ENCODE measurements at places on chromosomes 16 and 17.

DNA sequence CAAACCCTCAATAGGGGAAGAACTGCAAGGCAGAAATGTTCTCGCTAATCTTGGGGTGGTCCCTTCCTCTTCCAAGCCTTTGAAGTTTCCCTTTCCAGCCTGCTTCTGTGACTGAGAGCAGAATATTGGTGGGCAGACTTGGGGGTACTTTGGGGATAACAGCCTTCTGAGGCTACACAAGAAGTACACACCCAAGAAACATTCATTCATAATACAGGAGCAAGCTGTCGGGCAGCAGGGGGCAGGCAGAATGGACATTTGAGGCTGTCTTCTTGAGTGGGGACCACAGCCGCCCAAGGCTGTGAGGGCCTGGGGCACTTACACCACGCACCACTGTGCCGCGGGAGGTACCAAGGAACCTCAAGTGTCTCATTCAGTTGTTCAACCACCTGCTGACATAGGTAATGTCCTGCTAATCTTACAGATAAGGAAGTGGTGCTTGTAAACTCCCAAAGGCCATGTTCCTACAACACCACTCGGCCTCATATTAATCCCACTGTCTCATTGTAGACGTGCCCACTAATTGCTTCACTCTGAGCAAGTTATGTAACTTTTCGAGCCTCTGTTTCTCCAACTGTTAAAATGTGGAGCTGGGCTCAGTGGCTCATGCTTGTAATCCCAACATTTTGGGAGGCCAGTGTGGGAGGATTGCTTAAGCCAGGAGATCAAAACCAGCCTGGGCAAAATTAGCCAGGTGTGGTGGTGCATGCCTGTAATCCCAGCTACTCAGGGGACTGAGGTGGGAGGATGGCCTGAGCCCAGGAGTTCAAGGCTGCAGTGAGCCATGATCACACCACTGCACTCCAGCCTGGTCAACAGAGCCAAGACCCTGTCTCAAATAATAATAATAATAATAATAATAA is 2.5 kb upstream of the MRPS23 start:
- DNase-seq: no peak

- DNase-seq: peak; percentile 23
Observed at GRCh38 chr16:75550211-75550662, 5.8 kb downstream of the TMEM231 start.

GRCh38 chr17:7173687-7174602 is 5.2 kb downstream of the ASGR1 start:
- no peak for DNase-seq

DNA sequence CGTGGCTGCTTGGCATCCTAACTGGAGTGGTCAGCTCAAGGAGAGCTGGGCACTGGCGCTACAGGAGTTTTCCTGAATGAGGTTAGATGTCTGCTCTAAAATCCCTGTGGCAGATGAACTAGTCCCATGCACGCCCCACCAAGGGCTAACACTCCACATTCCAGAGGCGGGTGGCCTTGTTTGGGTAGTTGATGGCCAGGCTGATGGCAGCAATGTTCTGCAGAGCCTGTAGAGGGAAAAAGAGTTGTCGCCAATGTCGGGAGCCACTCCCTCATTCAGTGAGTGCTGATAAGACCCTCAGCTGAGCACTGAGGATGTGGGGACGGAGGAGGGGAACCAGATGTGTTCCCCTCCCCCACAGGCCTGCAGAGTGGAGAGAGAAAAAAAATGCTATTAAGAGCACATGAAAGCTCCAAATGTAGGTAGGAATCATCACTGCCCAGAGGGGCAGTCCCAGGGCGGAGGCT is 42.5 kb upstream of the ATP2A3 start:
- DNase-seq: no peak

- DNase-seq: no peak
Observed at GRCh38 chr17:10744501-10745000, 14.7 kb upstream of the TMEM220 start.

DNA sequence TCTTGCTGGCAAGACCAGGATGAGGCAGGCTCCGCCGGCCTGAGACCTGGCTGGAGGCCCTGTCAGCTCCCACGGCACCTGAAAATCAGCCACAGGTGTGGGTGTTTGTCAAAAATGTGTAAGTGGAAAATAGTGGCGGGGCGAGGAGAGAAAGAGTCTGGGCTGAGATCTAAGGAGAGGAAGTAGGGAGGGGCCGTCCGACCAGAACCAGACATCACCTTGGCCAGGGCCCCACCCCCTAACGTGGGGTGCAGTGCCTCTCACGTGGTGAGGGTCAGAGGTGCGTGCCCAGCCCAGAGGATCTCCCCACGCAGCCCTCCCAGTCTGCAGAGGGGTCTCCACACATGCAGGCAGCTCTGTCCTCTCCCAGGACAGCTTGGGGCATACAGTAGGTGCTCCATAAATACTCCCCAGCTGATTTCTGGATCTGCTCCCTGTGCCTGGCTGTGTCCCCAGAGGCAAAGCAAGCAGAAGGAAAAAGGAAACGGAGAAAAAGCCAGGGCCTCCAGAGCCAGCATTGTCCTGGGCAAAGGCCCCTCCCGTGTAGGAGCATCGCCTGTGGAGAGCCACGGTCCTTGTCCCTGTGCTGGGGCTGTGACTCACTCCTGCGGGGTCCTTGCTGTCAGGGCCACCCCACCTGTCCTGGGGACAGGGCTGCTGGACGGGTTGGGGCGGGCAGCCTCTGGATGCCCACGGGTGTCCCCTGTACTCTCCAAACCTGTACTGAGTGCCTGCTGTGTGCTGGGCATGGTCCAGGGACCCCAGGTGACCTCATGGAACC is 16.7 kb downstream of the ZFPM1 start:
- DNase-seq: no peak

DNA sequence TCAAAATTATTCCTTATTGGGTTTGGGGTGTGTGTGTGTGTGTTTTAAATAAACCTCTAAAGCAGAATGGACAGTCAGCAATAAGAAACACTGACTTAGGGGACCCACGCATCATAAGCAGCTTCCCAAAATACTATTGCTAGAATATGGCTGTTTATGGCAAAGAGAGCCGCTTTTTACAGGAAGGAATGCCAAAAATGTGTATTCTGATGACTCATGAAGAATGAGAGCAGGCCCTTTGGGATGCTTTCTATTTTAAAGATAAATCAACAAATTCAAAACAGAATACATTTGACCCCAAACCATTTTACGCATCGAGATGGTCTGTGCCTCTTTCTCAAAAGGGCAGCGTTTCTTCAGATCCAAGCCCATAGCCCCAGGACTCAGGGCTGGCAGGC is 37.5 kb downstream of the ARHGAP17 start:
- DNase-seq: peak; percentile 48

DNA sequence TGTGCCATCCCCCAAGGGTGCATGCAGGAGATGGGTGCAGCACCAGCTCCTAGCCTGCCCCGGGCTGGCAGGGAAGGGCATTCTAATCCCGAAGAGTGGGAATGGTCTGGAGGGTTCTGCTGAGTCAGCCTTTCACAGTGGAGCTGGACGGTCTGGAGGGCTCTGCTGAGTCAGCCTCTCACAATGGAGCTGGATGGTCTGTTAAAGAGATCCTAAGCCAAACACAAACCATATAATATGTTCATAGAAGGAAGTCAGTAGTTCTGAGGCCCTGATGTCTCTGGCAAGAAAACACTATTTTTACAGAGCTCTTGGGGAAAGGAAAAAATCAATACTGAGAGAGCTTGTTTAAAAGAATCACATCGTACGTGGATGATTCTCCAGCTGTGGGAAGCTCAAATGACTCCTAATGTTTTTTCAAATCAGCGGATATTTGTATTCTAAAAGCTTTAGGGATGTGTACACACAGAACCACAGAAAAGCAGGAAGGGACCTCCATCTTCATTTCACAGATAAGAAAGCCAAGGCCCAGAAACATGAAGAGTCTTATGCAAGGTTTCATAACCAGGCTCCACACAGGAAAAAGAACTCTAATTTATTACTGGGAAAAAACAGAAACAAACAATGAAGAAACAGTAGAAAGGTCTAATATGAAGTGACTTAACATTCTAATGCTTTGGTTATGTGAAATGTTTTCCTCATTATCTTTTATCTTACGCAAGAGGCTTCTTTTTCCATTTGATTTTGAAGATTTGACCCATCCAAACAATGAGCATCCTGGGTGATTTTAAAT is 176.3 kb downstream of the VPS53 start:
- DNase-seq: no peak

- peak; percentile 68 for DNase-seq
Observed at GRCh38 chr16:77306075-77306474, 106.9 kb downstream of the SYCE1L start.

DNA sequence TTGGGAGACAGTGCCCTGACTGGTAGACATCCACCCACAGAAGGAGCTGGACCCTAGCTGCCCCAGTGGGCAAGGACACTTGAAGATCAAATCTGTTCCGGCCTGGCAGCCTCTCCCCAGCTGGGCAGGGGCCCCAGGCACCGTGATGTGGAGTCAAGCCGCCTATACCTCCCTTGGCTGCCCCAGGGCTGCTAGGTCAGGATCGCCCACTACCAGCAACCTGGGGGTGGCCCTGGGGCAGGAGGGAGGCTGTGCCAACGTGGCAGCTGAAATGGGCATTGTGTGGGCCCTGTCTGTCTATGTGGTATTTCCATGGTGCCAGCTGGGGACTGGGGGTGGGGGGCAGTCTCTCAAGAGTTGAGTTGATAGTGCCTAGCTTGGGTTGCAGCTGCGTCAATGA is 941 bp downstream of the PDK2 start:
- no peak for DNase-seq

DNA sequence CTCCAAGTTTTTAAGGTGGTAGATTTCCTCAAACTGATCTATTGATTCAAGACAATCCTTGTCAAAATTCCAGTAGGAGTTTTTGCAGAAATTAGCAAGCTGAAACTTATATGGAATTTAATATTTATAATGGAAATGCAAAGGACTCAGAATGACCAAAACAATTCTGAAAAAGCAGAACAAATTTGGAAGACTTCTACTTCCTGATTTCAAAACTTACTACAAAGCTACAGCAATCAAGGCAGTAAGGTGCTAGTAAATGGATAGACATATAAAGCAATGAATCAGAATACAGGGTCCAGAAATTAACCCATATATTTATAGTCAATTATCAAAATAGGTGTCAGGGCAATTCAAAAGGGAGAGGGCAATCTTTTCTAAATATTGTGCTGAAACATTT is 11.8 kb upstream of the IL21R start:
- no peak for DNase-seq

DNA sequence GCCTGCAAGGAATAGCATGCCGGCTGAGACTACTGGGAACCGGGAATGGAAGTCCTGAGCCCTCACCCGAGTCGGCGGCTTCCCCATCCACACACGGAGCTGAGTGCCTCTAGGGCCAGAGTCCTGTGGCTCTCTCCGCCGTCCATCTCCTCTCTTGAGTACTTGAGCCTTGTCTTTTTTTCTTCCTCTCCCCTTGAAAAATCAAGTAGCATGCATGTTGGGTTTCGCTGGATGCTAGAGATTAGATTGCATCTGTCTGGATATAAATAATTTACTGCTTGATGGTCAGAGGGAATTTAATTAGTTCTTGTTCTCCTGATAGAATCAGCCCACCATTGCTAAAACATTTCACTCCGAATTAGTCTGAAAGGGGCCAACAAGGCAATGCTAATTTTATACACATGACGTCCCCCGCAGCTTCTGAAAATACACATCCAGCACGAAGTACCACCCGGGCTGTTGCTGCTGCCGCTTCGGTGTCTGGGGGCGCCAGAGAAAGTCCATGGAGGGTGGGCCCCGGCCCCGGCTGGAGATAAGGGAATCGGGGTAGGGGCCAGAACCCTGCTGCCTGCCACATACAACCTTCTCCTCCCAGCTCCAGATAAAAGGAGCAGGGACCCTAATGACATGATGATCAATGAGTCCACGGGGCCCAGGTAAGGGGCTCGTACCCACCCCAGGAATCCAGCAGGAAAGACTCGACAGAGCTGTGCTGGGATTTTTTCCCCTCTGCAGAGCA is 48.5 kb downstream of the RBFOX3 start:
- DNase-seq: no peak

GRCh38 chr16:75402821-75403475 is 30.4 kb downstream of the CFDP1 start:
- peak; percentile 11 for DNase-seq

- DNase-seq: no peak
Observed at GRCh38 chr17:31548709-31549108, 157.2 kb downstream of the RAB11FIP4 start.

GRCh38 chr16:81519301-81520150 is 74.9 kb downstream of the CMIP start:
- no peak for DNase-seq

- no peak for DNase-seq
Observed at GRCh38 chr16:81715358-81716196, 63.5 kb upstream of the PLCG2 start.

Data from urothelium cell line (cell line).